ENCODE measurements at places on chromosomes 13 and 19.

GRCh38 chr13:114149774-114150740 is 17.6 kb upstream of the RASA3 start:
- DNase-seq: no peak

DNA sequence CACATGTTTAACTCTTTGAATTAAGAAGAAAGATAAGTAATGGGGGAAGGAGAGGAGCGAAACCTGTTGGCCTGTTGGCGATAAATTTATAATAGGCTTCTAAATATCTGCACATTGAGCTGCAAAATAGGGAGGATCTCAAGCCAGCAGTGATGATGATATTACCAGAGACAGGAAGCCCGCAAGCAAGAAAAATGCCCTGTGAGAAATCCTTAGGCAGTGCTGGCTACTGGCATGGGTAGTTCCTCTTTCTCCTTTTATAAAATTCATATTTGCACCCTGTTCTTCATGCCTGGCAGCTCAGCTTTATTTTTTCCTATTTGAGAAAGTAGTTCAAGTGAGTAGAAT is 858 bp upstream of the USP12 start:
- DNase-seq: no peak

- DNase-seq: no peak
Measured at GRCh38 chr19:34881982-34882381, 44.7 kb upstream of the ZNF30 start.

GRCh38 chr13:99063952-99064351 is 86.1 kb upstream of the DOCK9 start:
- no peak for DNase-seq

- DNase-seq: no peak
Measured at GRCh38 chr13:79479882-79480281, 1.1 kb upstream of the NDFIP2 start.

DNA sequence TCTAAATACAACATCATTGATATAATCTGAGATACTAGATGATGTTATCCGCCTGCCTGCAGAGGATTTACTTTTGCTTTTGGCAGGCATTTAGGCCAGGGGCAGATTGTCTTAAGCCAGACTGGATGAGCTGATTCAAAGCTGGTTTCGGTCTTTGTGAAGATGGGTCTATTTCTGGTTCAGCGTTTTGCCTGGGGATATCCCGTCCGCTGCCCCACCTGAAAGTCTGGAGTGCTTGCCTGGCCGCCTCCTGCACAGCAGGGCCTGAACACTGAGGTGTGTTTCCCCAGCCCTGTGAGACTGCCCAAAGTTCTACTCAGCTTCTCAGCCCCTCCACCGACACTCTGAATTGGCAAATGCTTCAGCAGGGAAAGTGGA is 149.7 kb downstream of the KATNAL1 start:
- DNase-seq: no peak

- no peak for DNase-seq
Measured at GRCh38 chr19:14677464-14677863, 2.8 kb upstream of the ADGRE3 start.

DNA sequence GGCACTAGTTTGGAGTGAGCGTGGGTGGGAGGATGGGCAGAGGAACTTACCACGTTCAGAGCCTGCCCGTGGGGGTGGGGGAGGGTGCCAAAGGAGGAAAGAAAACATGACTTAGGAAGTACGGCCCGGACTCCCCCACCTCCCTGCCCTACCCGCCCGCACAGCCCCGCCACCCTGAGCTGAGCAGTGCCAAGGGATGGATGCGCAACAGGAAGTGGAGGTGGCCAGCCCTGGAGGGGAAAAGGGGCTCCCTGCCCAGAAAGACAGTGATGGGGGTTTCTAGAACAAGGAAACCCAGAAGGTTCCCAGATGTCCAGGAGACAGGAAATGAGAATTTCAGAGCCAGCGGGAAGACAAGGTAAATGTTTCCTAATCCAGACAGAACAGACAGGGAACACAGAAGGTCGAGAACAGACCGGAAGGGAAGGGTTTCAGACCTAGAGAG is 6.3 kb downstream of the TEAD2 start:
- no peak for DNase-seq

DNA sequence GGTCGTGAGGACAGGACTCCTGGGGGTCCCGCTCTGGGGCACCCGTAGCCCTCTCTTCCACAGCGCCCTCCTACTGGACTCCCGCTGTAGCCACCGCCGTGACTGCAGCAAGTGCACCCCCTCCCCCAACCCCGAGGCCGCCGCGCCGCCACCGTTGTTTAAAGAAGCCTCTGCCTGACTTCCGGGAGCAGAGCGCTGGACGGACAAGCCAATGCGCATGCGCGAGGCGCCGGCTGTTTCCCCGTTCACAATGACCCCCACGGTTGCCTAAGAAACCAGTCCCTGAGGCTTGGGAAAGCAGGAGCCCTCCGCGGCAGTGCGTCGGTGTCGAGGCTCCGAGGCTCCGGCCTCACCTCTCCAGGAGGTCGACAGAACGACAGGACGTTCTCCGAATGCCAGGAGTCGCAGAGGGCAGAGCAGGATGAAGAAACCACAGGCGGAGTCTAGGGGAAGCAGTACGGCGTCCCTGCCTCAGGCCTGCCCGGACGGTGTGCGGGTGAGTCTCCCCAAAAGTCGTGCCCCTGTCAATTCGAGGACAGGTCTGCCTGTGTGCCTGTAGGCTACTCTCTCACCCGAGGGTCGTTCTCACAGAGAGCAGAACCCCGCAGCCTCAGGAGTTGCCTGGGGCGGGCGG is 70.5 kb upstream of the ZNF420 start:
- DNase-seq: peak; percentile 8

GRCh38 chr19:33667141-33667650 is 45.4 kb downstream of the CHST8 start:
- no peak for DNase-seq

GRCh38 chr13:103097366-103097928 is 31.2 kb upstream of the SLC10A2 start:
- DNase-seq: no peak

DNA sequence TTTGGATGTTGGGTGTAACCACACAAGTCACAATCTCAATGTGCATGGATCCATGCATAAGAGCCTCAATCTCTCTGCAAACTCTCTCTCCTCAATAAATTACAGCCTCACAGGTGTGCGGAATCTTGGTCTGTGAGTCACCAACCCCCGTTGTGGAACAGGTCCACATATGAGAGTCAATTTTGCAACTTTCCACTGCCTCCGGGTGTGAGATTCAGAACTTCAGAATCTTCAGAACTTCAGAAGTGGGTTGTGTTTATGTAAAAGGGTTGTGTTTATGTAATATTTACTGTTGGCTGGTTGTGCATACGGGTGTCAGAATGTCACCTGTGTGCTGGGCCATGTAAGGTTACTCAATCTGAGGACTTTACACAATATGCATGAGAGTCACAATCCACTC is 46.3 kb upstream of the ZNF728 start:
- no peak for DNase-seq

DNA sequence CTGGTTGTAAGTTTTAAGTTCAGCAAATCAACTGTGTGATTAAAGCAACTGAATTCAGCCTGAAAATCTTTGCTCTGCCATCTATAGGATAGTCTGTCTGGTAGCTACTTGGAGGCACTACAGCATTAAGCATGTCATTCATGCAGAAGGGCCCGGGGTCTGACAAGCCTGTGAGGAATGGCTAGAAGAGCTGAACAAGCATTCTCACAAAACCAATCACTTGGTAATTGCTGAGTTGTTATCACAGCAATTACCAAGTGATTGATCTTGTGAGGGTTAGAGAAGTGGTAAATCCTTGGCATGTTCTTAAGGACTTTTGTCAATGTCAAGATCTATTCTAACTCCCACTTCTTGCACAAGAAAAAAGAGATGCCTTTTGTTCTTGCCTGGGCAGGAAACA is 356.1 kb downstream of the FGF14 start:
- no peak for DNase-seq

GRCh38 chr13:65530688-65531087 is 1699.4 kb downstream of the PCDH9 start:
- DNase-seq: no peak

GRCh38 chr19:4428326-4428975 is 26.0 kb downstream of the CHAF1A start:
- no peak for DNase-seq

DNA sequence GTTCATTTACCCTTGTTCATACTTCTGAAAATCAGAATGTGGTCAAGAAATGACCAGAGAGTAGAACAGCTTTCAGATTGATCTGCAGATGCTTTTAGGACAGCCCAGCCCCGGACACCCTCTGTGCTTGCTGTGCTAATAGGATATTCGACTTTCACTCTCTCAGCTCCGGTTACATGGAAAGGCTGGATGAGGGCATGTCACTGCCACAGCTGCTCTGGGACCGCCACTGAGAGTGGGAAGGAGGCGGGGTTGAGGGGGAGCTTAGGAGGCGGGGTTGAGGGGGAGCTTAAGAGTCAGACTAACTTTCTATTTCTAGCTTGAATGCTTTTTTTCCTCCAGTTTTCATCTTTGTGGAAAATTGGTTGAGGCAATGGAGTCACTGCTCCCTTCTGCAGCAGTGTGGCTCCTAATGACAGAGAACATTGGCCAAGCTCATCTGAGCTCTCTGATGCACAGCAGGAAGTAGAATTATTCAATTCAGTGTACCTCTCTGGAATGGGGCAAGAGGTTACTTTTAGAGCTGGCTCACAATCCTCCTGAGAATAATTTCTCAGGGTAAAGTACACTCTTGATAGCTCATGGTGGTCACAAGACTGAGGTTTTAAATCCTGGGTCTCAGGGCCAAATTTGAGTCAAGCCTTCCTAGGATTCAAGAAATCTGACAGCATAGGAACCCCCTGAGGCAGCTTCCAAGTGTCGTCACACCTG is 74.6 kb upstream of the NPAS1 start:
- DNase-seq: no peak

GRCh38 chr19:7450243-7451223 is 38.3 kb downstream of the PEX11G start:
- DNase-seq: no peak

DNA sequence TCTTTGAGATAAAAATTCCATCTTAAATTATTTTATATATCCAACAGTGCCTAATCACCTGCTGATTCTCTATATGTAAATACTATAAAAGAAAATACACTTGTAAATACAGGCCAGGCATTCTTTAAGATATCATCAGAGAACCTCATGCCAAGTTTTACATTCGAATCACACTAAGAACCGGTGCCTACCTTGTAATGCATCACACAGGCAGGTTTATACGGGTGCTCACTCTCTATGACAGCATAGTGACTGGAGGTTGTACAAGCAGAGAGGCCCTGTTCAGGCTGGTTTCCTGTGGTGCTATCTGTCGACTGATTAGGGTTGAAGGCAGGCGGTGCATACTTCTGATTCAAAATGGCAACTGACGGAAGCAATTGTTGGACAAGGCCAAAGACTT is 141.3 kb upstream of the FBXL3 start:
- DNase-seq: no peak

GRCh38 chr13:73602295-73602694 is 531.9 kb downstream of the KLF12 start:
- DNase-seq: no peak

DNA sequence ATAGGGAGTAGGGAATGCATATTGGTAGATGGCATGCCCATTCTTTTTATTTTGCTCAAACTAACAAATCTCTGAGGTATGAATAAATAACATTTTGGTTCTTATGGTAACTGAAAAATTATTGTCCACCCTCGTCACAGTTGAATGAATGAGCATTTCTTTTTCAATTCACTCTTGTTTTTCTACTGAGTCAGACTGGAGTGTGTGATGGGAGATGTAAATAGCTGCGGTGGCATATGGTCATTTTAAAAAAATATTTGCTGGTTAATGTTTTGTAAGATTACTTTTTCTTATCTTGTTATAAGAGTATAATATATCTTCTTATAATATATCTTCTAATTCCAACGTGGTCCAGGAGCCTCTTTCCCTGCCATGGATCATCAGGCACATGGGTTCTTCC is 586.5 kb downstream of the SLITRK5 start:
- no peak for DNase-seq

- no peak for DNase-seq
Measured at GRCh38 chr19:17519967-17520366, 8.5 kb downstream of the PGLS start.

GRCh38 chr19:13492128-13492527 is 14.2 kb downstream of the CACNA1A start:
- no peak for DNase-seq

DNA sequence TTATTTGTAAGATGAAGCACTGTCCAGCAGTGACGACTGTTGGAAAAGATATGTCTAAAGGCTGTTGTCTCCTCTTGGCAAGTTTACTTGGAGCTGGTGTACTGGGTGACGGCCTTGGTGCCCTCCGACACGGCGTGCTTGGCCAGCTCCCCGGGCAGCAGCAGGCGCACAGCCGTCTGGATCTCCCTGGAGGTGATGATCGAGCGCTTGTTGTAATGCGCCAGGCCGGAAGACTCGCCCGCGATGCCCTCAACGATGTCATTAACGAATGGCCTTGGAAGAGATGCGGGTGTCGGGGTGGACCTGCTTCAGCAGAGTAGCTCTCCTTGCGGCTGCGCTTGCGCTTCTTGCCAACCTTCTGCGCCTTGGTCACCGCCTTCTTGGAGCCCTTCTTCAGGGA is 24.6 kb upstream of the ZDHHC20 start:
- no peak for DNase-seq

- DNase-seq: no peak
Measured at GRCh38 chr13:24179486-24179850, 18.9 kb downstream of the SPATA13 start.

- DNase-seq: no peak
Measured at GRCh38 chr19:32349724-32350470, 4.5 kb downstream of the ZNF507 start.

DNA sequence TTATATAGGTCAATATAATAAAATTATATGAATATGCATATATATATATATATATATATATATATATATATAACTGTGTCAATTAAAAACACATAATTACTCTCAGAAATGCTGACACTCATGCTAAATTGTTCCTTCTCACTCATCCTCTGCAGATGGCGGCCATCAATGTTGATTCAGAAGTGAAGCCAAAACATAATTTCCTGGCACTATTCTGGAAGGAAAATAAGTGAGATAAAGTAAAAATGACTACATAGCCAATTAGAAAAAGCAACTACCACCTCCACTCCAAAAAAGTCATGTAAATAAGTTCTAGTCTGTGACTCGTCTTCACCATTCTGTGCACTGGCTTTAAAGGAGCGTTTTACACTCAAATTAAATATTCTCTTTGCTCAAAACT is 423.3 kb downstream of the EFNB2 start:
- no peak for DNase-seq

DNA sequence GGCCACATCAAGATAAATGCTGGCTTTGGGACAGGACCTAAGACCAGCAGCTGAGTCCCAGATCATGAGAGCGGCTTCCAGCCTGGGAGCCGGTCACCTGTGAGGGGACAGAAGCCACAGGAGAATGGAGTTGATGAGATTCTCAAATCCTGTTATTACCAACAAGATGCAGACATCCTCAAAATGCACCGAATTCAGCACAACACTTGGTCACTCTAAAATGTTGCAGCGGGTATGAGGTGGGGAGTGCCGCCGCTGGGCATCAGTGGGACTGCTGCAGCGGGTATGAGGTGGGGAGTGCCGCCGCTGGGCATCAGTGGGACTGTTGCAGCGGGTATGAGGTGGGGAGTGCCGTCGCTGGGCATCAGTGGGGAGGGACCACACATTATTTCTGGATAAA is 21.2 kb downstream of the RANBP3 start:
- no peak for DNase-seq

GRCh38 chr13:50415428-50415827 is 400.2 kb downstream of the KCNRG start:
- DNase-seq: no peak

Measured in activated CD4-positive, alpha-beta T cell treated with anti-CD3 and anti-CD28 coated beads for 4 hours (primary cell).